ENCODE measurements at places on chromosomes 1 and 21.
A peak's percentile ranks its signal among the peaks of the same experiment; 100 is the strongest.

DNA sequence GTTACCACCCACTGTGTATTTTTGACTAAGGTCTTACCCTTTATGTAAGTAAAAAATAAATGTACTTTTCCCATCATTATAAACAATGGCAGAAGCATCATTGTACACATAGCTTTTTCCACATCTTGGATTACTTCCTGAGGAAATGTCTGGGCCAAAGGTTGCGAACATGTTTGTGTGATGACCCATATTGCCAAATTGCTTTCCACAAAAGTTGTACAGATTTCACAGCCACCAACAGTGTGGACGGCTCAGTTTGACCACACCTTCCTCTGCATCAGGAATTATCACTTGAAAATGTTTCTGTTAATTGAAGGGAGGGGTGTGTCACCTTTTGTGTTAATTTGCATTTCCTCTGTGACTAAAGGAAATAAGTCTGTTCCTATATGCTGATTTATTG, 25.7 kb downstream of the AKNAD1 start:
- DNase-seq: no peak

DNA sequence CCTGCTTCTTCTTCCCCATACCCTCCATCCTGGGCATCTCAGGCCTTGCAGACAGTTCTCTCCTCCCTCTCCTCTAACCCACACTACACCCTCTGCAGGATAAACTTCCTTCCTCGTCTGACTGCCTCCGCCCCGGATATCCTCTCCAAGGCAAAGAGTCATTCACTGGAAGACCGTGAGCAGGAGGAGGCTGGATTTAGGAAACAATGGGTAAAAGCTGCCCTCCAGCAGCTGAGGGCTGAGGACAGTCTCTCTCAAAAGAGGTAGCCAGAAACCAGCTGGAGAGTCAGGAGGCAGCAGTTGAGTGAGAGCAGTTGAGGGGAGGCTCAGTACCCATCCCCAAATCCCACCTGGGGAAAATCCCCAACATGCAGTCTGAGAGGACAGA, 1.4 kb downstream of the CSRP1 start:
- DNase-seq: peak; percentile 33

DNA sequence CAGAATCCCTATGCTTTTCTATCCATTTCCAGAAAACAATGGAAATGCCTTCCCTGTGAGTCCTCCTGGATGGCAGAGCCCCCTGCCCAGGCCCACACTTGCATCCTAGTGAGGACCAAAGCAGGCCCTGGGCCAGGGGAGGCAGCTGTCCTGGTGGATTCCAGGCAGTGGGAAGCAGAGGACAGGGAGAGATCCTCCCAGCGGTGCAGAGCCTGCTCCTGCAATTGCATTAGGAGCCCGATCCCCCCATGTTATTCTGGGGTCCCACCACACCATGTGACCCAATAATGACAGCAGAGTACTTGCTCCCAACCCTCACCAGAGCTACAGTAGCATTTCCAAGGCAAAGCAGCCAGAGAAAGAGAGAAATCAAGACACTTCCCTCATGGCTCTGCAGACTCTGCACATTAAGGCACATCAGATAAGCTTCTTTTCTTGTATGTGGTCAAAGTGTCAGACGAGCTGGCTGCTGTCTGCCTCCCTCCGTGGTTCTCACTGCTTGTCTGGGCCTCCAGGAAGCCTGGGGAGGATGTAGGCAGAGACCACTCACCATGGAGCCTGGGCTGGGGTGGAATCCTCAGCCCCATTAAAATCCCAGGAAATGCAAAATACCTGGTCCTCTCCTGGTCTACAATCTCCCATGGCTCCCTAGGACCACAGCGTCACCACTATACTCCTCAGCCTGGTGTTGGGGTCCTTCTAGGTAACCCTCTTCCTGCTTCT, 54.9 kb upstream of the RUNX3 start:
- no peak for DNase-seq

DNA sequence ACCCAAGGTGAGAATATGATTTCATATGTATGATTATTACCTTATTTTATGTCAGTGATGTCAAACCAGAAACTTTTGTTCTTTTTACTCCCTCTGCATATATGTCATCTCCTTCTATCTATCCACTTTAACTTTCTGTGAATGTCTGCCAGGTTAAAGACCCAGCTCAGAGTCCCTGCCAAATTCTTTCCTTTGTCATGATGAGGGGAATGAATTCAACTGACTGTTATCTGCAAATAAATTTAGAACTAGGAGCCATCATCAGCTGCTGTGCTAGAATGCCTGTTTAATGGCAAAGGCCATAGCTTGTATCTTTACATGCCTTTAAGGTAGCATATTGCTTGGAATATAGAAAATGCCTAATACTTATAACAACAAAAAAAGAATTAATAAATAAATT, 815.6 kb upstream of the NEGR1 start:
- no peak for DNase-seq

- no peak for DNase-seq
These were observed 53.9 kb downstream of the CYYR1 start for GRCh38 chr21:26519142-26519541.

- no peak for DNase-seq
These were observed 27.2 kb downstream of the NUAK2 start for GRCh38 chr1:205294175-205294917.

DNA sequence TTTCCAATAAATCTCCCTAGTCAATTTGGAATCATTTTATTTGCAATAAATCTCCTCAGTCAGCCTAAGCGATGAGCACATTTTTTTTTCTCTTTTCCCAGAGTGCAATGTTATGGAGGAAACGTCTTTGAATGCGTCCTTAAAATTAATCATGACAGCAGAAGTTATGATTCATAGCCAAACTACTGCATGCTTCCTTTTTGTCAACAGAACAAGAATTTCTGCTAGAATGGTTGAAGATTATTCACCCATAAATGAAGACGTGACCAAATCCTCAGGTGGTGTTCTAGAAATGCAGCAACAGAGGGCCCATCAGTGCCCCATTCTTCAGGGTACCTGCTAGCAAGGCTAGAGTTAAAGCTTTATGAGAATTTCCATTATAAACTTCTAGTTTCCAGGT, 407.9 kb upstream of the PKN2 start:
- no peak for DNase-seq

DNA sequence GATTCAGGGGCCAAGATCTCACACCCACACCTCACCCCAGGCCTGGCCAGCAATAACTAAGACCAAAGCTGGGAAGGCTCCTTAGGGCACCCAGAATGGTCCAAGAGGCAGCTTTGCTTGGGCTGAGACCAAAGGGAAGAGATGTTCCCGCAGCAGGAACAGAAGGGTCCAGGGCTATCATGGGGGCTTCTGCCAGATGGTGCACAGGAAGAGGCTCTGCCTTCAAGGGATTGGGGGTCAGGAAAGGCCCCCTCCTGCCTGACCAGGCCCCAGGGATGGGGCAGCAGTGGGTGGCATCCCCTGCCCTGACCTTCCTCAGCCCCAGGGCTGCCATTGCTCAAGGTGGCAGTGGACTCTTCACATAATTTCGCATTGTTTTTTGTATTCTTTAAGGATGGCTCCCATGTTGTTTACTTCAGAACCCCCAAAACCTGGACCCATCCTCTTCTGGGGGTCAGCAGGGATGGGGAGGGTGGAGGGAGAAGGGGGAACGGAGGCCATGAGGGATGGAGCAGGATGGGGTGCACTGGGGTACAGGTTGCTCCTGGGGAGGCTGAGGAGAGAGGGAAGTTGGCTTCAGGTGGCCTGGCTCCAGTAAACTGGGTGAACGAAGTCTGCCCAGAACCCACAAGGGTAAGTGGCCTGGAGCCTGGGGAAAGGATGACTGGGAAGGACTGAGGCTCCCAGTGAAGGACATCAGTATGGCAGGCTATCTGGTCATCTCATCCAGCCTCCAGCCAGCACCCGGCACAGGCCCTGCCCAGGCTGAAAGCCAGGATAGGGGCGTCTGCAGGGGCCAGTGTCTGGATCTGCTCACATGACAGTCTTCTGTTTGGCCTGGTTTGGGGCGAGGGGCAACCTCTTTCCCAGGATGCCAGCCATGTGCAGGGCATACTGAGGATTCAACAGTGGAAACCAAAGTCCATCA, 2.6 kb upstream of the NADK start:
- no peak for DNase-seq

GRCh38 chr1:55749975-55750627, 534.9 kb upstream of the USP24 start:
- no peak for DNase-seq

- DNase-seq: no peak
These were observed 23.8 kb upstream of the FBXO28 start for GRCh38 chr1:224090116-224090515.

- DNase-seq: no peak
These were observed 254.8 kb upstream of the GREM2 start for GRCh38 chr1:240866724-240867123.

GRCh38 chr1:194367121-194367520, 1180.7 kb upstream of the B3GALT2 start:
- DNase-seq: no peak

GRCh38 chr1:83075107-83075506, 923.8 kb downstream of the TTLL7 start:
- no peak for DNase-seq

All from NCI-H2081 treated with DMSO at 0.1 percent for 48 hours (cell line).